ENCODE measurements at places on chromosomes 7 and 10.

DNA sequence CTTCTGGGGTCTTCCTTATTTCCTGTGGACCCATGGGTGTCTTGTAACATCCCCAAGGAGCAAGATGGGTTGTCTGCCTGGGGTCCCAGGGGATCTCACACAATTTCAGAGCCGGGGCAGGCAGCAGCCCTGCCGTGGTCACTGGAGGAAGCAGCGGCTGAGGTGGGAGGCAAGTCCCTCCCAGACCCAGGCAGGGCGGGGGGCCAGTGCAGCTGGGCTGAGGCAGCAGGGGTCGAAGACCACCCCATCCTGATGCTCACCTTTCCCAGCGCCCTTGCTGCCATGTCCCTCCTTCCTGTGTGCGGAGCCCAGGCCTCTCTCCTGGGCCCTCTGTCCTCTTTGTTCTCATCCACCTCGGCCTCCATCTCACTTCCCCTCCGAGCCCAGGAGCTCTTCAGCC is 583.0 kb upstream of the COBL start:
- DNase-seq: no peak

GRCh38 chr7:139035586-139036353 is at the start of gene ZC3HAV1L:
TSS of gene ZC3HAV1L (minus strand) at chr7:139036042. CDS start at chr7:139036017, 25 bp downstream.
- no peak for DNase-seq

DNA sequence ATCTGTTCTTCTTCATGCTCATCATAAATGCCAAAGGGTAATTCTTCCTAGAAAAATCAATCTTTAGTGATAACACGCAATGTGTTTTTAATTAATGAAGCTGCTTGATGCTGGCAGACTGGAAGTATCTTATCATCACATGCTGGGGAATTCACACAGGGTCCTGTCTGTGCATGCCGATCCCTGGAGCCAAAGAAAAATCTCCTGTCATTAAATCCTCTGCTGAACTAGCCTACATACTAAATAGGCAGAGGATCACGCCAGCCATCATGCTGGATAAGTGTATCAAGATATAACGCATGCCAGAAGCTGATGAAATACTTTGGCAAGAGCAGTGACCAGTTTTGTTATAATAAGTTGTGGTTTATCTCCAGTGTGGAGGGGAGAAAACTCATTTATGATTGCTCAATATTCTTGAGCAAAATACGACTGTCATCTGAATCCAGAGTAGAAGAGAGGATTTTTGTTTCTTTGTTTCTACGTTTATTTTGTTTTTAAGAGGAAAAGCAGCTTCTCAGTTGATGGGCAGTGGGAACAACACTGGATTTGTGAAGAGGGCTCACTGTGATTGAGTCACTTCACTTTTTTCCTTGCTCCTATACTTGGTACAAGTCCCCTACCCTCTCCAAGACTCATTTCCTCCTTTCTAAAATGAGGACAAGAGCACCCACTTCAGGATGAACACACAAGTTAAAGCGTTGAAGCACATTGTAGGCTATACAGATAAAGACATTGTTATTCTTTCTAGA is 649.1 kb downstream of the TNS3 start:
- no peak for DNase-seq

DNA sequence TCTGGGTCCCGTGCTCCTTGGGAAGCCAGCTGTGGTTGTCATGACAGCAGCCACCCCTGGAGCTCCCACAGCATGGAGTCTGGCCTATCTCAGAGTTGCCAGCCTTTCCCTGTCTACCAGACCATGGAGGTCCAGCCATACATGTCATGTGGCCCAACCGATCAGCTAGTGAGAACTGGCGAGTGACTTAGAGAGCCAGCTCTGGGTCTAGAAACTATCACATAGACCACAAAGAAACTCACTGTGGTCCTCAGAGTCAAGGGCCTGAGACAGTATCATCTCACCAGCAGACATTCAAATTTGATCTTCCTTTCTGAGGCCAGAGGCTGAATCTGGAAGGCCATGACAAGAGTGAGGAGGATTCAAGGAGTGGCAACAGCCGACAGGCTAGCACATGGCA is 223.3 kb upstream of the GPR26 start:
- no peak for DNase-seq

GRCh38 chr7:46024263-46024916 is 103.3 kb upstream of the IGFBP3 start:
- DNase-seq: no peak

Measured in stimulated activated CD4-positive, alpha-beta T cell treated with anti-CD3 and anti-CD28 coated beads, TNF-alpha, amount 100 ng/mL, for 1 hour (primary cell).